ENCODE measurements at places on chromosomes 16 and 17.

DNA sequence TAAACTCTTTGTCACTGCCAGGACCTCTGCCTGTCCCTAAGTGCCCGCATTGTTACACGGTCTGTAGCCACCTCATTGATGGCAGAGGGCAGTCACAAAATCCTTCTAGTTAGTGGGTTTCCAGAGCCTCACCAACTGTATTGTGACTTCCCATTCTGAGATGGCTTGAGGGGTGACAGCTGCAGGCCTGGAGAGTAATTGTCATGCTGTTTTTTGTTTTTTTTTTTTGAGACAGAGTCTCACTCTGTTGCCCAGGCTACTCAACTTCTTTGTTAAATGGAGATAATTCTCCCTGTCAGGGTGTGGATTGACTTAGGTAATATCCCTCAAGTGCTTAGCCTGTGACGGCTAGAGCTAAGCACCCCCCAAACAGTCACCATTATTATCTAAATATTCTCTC, 77.9 kb downstream of the SDR42E1 start:
- no peak for DNase-seq

- DNase-seq: no peak
Measured at GRCh38 chr16:30416624-30417528, 9.5 kb downstream of the ZNF771 start.

- no peak for DNase-seq
Measured at GRCh38 chr16:74742051-74742481, 32.6 kb downstream of the FA2H start.

DNA sequence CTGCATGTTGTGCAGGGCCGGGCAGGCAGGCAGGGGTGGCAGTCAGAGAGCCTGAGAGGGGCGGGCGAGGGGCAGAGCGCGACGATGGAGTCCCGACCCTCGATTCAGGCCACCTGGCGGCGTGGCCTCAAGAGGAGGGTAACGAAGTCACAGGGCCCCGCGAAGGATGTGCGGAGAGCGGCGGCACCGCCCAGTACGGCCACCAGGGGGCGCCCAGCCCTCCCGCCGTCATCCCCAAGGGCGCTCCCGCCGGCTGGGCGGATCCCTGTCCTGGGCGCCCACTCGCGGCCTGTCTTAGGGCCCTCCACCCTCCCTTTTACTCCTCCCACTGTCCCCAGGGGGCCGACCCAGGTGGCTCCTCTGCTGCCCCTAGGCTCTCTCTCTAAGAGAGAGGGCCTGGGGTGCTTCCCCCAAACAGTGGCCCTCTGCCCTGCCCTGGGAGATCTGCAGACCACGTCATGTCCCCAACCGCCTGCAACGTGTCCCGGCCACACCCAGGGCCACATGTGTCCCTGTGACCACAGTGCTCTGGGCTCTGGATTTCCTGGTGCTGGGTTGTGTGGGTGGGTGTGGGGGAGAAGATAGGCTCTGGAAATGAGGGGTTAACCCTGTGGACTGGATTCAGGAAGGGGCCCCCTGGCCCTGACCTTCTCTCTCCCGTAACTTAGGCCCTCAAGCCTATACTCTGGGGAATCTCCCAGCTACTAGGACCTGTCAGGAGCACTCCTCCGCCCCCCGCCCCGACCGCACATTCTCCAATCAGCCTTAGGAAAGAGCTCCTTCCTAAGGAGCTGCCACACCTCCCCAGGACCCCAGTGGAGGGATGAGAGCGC, 5.9 kb downstream of the DPEP2 start:
- DNase-seq: peak; percentile 71
